CD8-positive, alpha-beta memory T cell (primary cell): ENCODE measurements at places on chromosomes 7 and 10.

DNA sequence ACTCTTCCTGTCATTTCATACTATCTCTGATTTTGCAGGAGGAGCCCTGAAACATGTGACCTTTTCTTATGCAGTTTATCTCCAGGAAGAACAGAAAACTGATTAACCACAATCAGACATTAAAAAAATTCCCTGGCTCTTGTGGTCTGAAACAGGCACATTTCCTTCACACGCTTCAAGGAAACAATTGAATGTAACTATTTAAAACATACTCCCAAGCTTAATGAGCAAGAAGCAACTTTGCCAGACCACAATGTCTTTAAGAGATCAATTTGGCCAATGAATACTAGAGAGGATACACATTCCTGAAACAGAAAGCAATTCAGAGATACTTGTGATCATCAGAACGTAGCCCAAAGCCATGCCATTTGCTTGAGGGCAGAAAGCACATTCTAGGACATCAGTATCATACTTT lies 65.8 kb downstream of the PIP4K2A start:
- no peak for DNase-seq

DNA sequence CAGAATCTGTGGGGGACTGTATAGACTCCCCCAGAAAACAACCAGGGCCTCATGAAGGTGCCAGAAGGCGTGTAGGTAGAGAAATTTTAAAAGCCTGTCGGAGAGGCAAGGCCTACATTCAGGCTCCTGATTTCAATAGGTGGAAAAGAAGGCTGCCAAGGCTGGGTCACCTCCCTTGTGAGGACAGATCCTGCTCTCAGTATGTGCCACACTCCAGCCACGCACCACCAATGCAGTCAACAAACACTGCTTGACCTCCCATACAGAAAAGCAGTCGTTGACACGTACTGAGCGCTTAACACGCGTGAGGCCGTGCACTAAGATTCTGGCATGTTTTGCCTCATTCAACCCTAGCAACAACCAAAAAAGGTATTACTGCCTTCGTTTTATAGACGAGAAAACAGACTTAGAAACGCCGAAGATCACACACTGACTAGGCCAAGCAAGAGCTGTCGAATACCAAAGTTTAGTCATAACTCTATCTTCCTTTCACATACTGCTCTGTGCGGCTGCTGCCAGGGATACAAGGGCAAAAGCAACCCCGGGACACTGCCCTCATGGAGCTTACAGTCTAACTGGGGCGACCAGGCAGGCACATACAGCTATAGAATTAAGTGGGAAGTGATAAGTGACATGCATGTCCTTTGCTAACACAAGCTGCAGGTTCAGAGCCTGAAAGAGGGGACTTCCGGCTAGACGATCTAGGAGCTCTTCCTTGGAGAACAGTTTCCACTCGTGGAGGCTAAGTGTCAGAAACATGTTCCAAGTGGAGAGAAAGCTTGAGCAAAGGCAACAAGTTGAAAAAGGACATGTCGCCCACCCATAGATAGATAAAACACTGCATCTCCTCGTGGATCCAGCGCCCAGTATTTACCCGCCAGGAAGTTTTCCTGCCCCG lies 797 bp upstream of the NKX2-3 start:
- DNase-seq = no peak

DNA sequence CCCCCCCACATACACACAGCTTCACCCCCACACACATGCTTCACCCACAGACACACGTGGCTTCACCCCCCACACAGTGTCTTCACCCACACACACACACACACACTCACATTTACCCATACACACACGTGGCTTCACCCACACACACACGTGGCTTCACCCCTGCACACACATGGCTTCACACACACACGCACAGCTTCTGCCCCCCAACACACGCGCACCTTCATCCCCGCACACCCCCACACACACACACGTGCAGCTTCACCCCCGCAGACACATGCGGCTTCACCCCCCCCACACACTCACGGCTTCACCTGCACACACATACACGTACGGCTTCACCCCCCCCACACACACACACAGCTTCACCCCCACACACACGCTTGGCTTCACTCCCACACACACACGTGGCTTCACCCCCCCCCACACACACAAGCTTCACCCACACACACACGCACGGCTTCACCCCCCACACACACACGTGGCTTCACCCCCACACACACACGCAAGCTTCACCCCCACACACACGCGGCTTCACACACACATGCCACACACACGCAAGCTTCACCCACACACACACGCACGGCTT lies 82.4 kb downstream of the NKX6-2 start:
- DNase-seq = no peak

- DNase-seq = no peak
These were observed 61.7 kb downstream of the CACNB2 start for GRCh38 chr10:18201877-18202276.

GRCh38 chr10:77824908-77825307 lies 101.6 kb downstream of the DLG5 start:
- DNase-seq = no peak

DNA sequence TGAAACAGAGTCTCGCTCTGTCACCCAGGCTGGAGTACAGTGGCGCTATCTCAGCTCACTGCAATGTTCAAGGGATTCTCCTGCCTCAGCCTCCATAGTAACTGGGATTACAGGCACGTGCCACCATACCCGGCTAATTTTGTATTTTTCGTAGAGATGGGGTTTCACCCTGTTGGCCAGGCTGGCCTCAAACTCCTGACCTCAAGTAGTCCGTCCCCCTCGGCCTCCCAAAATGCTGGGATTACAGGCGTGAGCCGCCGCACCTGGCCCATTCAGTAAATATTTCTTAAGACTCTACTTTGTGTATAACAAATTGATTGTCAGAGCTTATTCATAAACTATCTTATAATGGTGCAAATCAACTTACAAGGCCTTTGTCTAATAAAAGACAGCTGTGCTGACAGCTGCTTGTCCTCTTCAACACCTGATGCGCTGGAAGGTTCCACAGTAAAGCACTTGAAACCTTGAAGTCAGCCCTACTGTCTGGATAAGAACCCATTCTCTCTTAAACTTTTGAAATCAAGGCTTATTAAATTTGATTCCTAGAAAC lies 14.7 kb downstream of the ECHDC3 start:
- no peak for DNase-seq

DNA sequence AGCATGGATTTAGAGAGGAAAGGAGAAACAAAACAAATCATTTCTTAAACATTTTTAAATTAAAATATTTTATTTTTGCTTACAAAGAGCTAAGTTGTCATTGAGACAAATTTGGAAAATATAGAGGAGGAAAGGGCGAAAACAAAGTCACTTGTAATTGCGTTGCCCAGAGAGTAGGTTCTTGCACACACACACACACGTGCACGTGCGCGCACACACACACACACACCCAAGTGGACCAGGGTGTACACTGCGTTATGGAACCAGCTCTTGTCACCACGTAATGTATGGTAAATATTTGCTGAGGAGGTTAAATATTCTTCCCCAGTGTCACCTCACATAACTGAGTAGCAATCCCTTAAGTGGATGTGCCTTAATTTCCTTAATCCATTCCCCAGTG lies 21.6 kb downstream of the SHH start:
- no peak for DNase-seq

- DNase-seq = no peak
These were observed 54.1 kb downstream of the ABLIM1 start for GRCh38 chr10:114603948-114604347.

DNA sequence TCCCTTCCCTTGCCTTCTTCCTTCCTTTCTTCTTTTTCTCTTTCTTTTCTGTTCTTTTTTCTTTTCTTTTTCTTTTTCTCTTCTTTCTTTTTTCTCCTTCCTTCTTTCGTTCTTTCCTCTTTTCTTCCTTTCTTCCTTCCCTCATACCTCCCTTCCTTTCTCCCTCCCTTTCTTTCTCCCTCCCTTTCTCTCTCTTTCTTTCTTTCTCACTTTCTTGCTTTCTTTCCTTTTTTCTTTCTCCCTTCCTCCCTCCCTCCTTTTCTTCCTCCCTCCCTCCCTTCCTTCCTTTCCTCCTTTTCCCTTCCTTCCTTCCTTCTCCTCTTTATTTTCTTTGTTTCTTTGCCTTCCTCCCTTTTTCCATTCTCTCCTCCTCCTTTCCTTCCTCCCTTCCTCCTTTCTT lies 96.3 kb downstream of the POM121L12 start:
- DNase-seq = no peak
